RWPE1 (cell line): ENCODE measurements at places on chromosomes 3 and 15.

DNA sequence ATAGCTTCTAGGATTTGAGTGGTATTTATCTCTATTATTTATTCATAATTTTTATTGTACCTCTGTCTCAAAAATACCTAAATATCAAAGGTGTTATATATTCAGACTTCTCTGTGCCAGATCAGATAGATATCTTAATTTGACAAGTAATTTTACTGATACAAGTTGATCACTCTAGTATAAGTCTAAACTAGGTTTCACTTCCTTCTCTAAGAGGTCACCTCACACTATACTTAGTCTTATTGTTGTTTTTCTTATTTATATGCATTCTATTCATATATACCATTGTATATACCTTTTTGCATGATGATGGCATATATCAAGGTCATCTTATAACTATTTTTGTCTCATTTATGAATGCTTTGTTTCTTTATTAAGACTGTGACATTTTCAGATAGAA lies 26.4 kb upstream of the HGD start:
- no peak for DNase-seq

DNA sequence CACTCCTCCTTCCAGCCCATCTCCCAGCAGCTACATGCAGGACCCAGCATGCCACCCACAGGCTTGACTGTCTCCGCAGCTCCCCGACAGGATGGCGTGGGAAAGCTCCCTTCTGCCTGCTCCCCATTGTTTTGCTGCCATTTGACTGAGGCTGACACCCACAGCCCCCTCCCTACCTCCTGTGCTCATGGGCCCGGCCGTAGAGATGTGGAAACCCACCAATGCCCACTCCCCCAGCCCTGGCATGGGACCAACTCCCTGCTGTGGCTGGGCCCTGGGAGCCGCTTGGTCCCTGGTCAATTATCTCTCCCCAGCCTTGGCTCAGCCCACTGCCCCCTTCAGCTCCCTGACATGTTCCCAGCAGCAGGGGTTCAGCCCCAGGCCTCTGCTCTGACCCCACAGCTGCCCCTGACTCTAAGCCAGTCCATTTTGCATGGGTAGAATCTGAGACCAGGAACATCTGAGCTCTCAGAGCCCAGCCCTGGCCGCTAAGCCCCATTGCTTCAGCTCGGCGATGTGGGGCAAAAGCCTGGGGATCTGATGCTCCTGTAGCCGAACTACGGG lies 8.2 kb downstream of the C3orf22 start:
- DNase-seq, result no peak

DNA sequence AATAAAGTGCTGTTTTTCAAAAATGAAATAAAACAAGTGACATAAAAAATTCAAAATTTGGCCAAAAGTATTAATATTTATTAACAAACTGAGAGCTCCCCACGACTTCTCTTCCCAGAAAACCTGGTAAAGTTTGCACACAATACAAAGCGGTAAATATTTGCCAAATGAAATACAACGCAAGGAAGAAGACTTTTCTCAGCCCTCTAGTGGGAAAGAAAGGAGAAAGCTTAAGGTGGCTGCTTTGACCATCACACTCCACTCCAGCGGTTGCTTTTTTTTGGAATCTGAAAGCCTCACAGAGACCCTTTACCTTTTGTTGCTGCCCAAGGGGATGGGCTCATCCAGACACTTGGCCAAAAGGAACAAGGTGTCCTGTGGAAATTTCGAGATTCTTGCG lies 1.1 kb upstream of the GK5 start:
- peak; percentile 7 for DNase-seq

DNA sequence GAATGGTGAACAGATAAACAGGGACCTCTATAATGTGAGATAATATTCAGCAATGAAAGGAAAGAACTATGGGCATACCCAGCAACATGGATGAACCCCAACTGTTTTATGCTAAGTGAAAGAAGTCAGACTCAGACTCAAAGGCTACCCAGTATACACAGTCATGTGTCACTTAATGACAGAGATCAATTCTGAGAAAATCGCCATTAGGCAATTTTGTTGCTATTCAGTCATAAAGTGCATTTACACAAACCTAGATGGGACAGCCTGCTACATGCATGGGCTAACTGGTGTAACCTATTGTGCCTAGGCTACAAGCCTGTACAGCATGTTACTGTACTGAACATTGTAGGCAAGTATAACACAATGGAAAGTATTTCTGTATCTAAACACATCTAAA lies 76.5 kb downstream of the B3GNT5 start:
- DNase-seq, result no peak

GRCh38 chr3:61152071-61152470 lies 99.2 kb downstream of the FHIT start:
- no peak for DNase-seq

- no peak for DNase-seq
Measured at GRCh38 chr3:188431040-188431439, 277.1 kb downstream of the LPP start.

DNA sequence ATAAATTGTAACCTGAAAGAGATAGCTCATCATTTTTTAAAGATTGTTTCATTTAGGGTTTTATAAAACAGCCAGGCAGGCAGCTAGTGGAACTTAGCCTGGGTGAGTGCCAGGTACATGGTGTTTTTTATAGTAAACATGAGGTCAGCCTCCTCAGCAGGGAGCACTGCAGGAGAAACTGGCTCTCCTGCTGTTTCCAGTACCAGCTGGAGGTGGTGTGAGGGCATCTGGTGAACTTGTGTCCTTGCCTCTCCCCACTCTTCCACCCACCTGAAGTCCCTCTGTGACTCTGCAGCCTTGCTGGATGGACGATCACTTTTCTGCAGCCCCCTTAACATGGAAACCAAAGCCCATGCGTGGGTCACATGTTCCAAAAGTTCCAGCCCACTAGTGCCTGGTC lies 128.4 kb downstream of the FAM174B start:
- no peak for DNase-seq
